ENCODE measurements at places on chromosomes 1 and 21.

DNA sequence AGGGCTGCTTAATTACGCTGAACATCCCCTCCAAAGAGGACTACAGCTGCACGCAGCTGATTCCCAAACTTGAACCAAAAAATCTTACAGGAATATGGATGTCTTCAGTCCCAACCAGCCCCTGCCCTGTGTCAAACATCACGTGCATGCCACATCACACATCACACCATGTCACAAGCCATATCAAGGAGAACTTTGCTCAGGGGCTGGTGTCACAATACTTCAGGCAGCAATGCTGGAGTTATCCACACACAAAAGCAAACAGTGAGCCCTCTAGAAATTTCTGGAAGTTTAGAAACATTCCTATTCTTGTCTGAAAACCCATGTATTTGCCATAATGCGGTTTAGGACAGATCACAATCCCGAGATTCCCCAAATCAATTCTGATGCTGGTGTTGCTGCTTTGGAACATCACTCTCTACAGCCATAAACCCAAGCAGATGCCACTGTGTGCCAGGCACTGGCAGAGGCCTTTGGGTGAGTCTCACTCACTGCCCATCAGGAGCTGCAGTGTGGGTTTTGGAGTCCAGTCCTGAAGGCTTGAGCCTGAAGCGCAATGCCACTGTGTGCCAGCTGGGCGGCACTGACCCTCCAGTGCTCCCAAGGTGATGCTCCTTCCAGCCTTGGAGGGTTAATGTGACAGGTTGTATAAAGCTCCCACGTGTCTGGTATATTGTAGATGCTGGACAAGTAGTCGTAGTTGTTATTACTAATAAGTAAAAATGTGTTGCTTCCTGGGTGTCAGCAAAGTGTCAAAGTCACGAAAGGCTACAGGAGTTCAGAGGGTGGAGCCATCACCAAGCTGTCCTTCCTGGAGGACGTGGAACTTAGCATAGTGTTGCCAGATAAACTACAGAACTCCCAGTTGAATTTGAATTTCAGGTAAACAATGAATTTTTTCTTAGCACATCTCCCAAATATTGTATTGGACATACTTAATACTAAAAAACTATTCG, 20.1 kb upstream of the EFNA1 start:
- no peak for DNase-seq

GRCh38 chr1:32105338-32105737, 2.5 kb upstream of the KPNA6 start:
- no peak for DNase-seq

DNA sequence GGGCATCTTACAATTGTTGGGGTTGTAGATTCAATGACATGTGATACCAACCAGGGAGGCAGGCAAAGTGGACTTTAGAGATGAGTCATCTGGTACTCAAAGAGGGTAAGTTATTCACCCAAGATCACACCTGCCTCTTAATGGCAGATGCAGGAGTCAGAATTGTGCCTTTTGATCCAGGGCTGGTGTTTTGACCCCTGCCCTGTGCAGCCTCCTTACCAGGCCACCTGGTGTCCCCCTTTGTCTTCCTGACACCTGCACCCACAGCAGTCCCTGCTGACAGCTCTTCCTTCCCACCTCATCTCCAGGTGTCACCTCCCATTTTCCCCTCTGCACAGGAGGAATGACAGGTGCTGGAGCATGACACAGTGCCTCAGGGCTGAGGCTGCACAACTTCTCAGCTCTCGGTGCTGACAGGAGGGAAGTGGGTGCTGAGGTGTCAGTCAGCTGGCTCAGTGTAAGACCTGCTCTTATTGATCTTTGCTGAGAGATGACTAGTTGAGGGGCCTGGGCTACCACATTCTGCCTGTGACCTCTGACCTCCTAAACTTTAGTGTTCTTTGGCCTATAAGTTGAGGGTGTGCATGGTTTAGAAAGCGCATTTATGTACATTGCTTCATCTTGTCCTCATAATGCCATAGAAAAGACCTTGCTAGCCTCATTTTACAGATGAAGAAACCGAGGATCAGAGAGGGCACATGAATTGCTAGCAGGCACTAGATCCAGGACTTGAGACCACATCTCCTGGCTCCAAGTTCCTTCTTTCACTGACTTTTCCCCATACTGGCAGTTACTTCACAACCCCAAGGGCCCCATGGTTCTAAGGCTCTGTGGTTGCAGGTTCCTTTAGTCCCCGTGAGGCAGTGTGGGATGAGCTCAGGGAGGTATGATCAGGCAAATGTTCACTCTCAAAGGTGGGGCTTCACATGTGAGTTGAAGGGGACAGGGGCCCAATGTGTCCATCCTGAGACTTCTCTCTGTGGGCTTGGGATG, 31.3 kb downstream of the CACNA1E start:
- no peak for DNase-seq

- peak; percentile 48 for DNase-seq
Observed at GRCh38 chr21:33541105-33541711, 709 bp downstream of the GART start.
